ENCODE measurements at places on chromosomes 2 and 18.

- no peak for DNase-seq
Measured at GRCh38 chr2:137960223-137960622, 4.0 kb upstream of the HNMT start.

DNA sequence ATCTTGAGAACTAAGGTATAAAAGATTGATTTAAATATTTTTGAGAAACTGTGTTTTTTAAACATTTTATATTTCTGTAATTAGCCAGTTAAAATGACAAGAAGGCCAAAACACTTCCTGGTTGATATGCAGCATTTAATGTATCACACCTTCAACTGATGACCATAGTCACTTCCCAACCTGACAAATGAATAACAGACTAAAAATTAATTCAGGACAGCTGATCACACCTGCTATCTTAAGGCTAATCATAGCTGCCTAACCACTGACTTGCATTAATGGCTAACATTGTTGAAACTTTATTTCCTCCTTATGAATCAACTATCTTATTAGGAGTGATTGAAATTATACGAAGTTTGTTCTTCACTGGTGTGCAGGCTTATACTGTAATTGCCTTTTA lies 125.8 kb upstream of the MSTN start:
- DNase-seq, result no peak

GRCh38 chr18:13577091-13577697 lies 149.2 kb downstream of the FAM210A start:
- peak; percentile 23 for DNase-seq

- no peak for DNase-seq
Measured at GRCh38 chr2:202760848-202761247, 110.7 kb downstream of the ICA1L start.

DNA sequence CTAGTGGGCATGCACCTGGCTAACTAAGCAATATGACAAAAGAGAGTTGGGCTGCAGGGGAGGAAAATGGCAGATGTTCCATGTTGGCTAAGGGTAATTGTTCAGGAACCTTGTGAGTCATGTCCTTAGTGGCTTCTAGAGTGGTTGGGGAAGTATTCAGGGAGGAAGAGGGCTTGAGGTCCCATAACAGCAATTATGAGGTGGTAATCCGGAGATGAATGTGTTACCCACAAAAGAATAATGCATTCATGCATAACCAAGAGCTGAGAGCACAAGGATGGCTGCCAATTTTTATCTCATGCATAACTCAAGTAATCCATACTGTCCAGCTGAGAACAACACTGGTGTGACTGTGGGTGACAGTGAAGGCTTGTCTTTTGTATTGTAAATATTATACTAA lies 42.9 kb downstream of the TMEFF2 start:
- no peak for DNase-seq

DNA sequence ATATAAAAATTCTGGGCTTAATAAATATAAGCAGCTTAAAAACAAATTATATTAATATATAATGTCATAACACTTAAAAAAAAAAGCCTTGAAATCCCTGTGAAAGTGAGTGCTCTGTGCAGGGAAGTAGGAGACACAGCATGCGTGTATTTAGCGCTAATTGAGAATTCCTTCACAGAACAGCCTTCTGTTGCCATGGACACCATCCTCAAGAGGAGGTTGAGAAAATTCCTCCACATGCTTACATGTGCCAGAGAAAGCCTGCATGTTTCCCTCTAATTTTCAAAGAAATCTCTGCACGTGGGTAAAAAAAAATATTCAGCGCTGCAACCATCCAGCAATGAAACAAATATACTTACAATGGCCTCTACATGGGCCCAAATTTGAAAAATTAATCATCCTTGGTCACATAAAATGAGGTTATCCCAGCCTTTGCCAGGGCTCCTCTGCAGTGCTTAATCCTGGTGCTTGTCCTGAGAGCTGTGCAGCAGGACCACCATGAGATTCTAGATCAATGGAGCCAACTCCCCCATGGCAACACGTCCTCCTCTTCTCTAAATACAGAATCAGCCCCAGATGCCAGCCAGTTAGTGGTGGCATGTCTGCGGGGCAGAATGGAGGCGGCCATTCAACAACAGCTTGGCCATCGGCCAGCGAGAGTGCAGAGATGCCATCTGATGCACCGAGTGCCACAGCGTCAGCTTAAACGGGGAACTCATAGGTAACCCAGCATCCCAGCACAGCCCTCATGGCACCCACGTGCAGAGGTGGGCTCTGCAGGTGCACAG lies 228.0 kb downstream of the MYT1L start:
- no peak for DNase-seq

DNA sequence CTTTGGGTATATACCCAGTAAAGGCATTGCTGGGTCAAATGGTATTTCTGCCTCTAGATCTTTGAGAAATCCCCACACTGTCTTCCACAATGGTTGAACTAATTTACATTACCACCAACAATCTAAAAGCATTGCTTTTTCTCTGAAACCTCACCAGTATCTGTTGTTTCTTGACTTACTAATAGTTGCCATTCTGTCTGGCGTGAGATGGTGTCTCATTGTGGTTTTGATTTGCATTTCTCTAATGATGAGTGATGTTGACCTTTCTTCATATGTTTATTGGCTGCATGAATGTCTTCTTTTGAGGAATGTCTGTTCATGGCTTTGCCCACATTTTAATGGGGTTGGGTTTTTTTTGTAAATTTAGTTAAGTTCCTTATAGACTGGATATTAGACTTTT lies 382.6 kb upstream of the ZNF804A start:
- no peak for DNase-seq

DNA sequence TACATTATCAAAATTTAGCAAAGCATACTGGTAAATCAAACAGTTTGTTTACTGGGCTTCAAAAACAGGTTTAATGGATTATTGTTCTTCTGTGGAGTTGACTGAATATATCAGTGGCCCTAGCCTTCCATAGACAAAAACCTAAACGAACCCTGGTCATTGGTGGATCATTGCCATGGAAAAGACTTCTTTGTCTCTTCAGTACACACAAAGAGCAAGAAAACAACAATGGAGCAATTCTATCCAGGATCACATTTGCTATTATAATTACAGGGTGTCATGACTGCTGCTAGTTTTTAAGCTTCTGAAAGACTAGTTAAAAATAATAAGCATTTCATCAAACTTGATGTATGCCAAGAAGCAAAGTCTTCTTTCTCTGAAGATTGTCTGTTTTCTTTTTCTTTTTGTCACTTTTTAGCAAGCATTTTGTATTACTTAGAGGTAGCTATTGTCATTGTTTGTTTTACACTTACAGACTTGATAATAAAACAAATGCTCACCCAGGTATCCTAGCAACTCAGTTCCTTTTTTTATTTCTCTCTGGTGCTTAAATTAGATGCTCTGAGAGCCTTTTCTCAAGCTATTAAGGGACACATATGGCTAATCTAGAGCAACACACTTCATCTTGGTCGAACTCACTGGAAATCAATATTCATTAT lies 1228.7 kb upstream of the DDX18 start:
- no peak for DNase-seq

- DNase-seq, result no peak
Measured at GRCh38 chr2:240439698-240440151, 4.3 kb downstream of the GPC1 start.

- DNase-seq, result no peak
Measured at GRCh38 chr2:57434441-57434840, 612.2 kb upstream of the VRK2 start.

- DNase-seq, result no peak
Measured at GRCh38 chr2:222017252-222017850, 281.4 kb downstream of the PAX3 start.

GRCh38 chr2:70006447-70006784 lies 45.0 kb upstream of the ASPRV1 start:
- no peak for DNase-seq

- no peak for DNase-seq
Measured at GRCh38 chr2:19882286-19882685, 19.5 kb downstream of the TTC32 start.

DNA sequence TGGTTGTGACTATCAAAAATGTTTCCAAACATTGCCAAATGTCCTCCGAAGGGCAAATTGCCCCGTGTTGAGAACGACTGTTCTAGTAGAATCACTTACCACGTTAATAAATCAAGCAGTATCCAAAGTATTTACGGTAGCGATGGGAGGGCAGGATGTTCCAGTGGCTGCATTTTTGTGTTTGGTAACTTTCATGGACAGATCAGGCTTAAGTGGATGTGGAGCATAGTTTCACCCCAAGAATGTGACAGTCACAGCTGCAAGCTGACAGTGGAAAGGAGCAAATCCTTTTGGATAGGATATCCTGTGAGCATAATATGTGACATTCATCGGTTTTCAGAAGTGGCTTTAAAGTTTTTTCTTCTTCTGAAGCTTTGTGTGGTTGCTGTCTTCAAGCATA lies 46.3 kb upstream of the DARS1 start:
- DNase-seq, result no peak

GRCh38 chr2:132387126-132387525 lies 29.5 kb upstream of the GPR39 start:
- no peak for DNase-seq

DNA sequence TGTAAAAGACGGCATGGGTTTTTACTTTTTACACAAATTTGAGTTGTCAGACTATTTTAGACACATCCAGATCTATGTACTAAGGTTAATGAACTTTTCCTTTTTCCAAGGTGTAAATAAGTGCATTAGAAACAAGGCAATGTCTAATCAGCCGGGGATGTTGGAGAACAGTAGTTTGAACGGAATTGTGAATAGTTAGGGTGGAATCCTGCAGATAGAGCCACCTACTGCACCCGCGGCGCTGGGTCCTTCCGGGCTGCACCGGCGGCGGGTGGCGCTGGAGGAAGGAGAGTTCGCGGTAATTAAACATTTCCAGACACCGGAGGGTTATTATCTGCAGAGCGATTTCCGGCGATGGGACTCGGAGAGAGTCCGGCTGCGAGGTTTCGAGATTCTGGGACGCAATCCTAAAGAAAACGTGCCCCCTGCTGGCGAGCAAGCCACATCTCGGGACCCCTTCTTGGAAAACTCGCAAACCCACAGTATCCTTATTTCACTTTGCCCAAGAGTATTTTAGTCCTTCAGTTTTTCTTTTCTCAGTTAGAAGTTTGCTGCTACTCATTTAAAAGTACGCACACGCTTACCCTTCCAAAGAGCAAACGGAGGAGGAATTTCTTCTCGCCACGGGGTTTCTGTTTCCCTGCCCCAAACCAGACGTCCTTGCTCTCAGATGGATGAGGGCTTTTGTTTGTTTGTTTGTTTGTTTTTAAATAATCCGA lies 4.5 kb upstream of the OSR1 start:
- peak; percentile 34 for DNase-seq

DNA sequence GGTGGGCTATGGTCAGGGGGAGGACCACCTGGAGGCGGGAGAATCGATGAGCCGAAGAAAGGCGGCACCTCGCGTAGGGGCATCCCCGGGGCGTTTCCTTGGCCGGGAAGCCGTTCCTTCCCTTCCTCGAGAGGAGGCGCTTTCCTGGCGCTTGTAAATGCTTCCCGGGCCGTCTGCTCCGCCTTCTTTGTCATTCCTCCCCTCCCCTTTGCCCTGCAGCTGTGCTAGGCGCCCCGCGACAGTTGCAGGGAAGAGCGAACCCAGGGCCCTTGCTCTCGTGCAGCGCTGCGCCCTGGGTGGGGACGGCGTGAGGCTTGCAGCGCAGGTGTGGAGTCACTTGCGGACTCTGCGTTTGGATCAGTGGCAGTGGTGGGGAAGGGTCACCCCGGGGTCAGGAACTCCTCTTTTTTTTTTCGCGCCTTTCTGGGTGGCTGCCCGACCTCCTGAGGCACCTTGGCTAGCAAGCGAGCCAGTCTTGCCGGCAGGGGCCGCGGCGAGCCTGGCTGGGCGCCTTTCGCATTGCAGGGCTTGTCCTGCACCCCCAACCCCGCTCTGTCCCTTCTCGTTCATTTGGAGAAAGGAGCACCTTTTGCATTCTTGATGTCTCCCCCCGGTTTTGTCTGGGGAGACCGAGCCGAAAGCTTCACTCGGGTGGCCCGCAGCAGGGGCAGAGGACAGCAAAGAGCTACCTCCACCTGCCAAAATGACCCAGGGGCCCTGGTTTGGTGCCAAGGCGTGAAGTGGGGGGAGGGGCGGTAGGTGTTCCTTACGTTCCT lies 858 bp downstream of the KCNS3 start:
- DNase-seq, result no peak

- DNase-seq, result no peak
Measured at GRCh38 chr2:239496700-239497099, 95.9 kb upstream of the HDAC4 start.

GRCh38 chr2:153235516-153235915 lies 243.0 kb downstream of the RPRM start:
- DNase-seq, result no peak

DNA sequence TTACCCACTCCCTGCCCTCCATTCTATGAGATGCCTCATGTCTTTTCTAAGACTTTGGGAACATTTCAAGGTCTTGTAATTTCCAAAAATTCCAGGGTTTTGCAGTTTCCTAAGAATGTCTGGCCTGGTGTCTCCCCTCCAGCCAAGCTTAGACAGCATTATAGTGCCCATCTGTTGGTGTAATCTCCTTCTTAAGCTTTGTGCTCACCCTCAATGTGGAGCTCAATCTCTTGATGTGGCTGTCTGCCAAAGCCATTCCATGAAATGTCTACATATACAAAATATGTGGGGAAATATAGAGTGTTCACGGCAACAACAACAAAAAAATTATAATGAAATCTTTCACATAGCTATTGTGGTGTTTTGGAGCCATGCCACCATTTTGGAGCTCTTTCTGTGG lies 558.4 kb downstream of the PIK3C3 start:
- no peak for DNase-seq

DNA sequence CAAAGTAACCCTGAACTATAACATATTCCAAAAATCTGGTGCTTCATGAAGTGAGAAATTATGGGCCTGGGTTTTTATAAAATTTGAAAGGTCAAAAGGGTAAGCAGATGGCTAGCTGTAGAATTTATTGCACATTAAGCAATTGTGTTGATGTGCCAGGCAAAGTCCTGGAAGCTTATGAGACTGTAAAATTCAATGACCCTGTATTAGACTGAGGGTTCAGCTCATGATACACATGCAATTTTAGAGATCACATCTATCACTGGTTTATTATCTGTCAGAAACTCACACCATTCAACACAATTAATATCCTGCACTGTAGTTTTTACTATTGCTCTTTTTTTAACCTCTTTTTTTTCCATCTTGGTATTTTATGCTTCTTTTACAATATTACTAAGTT lies 1162.6 kb upstream of the SLC39A10 start:
- DNase-seq, result no peak

Data from stimulated activated CD4-positive, alpha-beta T cell treated with anti-CD3 and anti-CD28 coated beads, Interleukin-4, amount 100 ng/mL, for 4 hours (primary cell).